ENCODE measurements at places on chromosomes 13 and 19.

GRCh38 chr13:27384285-27384684 is 40.1 kb upstream of the GTF3A start:
- no peak for DNase-seq

- DNase-seq, result no peak
Measured at GRCh38 chr19:17348700-17349099, 11.3 kb downstream of the GTPBP3 start.

DNA sequence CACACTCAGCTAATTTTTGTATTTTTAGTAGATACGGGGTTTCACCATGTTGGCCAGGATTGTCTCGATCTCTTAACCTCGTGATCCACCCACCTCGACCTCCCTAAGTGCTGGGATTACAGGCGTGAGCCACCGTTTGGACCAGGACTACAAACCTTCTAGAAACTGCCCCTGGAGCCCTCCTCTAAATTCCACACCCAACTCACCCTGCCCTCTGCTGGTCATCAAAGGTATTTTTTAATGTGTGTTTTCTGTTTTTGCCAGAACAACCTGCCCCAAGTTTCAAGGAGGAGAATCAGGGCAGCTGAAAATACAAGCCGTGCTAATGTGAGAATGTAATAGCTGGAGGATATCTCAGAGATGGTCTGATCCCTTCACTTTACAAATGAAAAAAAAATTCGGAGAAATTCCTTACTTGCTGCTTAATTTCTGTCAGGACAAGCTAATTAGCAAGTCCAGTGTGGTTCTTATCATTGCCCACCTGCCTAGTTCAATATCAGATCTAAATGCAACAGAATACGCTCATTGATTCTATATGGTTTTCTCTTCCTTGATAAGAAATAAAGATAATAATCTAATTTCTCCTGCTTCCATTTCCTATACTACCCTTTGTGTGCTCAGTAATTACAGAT is 4.1 kb downstream of the ATP8A2 start:
- no peak for DNase-seq

GRCh38 chr19:43309466-43309865 is 40.1 kb upstream of the PSG9 start:
- DNase-seq, result no peak

DNA sequence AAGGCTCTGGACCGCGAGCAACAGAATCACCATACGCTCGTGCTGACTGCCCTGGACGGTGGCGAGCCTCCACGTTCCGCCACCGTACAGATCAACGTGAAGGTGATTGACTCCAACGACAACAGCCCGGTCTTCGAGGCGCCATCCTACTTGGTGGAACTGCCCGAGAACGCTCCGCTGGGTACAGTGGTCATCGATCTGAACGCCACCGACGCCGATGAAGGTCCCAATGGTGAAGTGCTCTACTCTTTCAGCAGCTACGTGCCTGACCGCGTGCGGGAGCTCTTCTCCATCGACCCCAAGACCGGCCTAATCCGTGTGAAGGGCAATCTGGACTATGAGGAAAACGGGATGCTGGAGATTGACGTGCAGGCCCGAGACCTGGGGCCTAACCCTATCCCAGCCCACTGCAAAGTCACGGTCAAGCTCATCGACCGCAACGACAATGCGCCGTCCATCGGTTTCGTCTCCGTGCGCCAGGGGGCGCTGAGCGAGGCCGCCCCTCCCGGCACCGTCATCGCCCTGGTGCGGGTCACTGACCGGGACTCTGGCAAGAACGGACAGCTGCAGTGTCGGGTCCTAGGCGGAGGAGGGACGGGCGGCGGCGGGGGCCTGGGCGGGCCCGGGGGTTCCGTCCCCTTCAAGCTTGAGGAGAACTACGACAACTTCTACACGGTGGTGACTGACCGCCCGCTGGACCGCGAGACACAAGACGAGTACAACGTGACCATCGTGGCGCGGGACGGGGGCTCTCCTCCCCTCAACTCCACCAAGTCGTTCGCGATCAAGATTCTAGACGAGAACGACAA is 1.8 kb downstream of the PCDH17 start:
- peak; percentile 85 for DNase-seq
